ENCODE measurements at places on chromosomes 16 and 17.

DNA sequence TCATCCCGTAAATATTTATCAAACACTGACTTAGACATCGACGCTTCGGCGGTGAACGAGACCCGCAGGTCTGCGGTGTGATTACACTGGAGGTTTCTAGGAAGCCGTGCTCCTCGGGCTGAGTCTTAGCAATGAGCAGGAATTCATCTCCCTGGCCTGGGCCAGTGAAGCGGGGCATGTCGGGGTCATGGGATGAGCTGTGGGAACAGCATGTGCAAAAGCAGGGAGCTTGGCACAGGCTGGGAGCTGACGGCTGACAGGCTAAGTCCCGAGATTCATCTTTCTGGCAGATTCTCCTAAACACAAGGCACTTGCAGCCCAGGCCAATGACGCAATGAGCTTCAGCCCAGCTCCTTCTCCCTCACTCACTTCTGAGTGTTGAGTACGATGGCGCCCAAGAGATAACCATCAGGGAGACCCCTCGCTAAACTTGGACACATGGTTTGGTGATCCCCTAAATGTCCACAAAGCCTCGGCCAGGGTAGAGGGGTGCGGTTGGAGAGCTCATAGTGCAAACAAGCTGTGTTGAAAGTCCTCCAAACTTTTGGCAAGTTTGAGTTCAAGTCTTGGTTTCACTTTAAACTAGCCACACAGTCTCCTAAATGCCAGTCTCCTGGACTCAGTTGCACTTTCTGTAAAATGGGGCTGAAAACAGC lies 12.8 kb downstream of the CRISPLD2 start:
- no peak for DNase-seq

GRCh38 chr17:75488693-75489510 lies 26.4 kb downstream of the CASKIN2 start:
- DNase-seq: no peak

- no peak for DNase-seq
These were observed 13.1 kb downstream of the ASGR2 start for GRCh38 chr17:7101531-7101930.

GRCh38 chr16:24771779-24772157 lies 42.3 kb downstream of the TNRC6A start:
- DNase-seq: no peak

- no peak for DNase-seq
These were observed 54.8 kb downstream of the NFAT5 start for GRCh38 chr16:69620573-69620972.

- no peak for DNase-seq
These were observed 52.0 kb upstream of the ACSM2B start for GRCh38 chr16:20628213-20628612.

Data from stimulated activated CD8-positive, alpha-beta memory T cell treated with anti-CD3 and anti-CD28 coated beads, Interleukin-2, amount 100 ng/mL, for 1 hour (primary cell).